ENCODE measurements at places on chromosomes 1 and 21.
A peak's percentile ranks its signal among the peaks of the same experiment; 100 is the strongest.

DNA sequence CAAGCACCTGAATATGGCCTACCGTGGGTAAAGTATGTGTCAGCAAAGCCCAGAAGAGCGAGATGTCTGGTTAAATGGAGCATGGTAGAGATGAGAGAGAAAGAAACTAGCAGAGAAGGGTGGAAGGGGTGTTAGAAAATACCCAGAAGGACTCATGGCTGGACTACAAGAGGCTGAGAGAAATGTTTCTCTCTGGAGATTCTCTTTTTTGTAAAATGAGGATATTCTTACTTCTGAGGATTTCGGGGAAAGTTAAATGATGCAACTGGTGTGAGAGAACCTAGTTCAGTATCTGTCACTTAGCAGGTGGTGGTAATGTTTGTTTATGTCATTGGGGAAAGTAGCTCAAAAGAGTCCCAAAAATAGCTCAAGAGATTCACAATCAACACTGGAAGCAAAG is 7.2 kb upstream of the EPS15 start:
- no peak for DNase-seq

- peak; percentile 19 for DNase-seq
Observed at GRCh38 chr1:166307261-166308188, 140.7 kb upstream of the FAM78B start.

GRCh38 chr1:35507947-35508346 is 49.3 kb downstream of the KIAA0319L start:
- no peak for DNase-seq

GRCh38 chr1:8025061-8025670 is 943 bp downstream of the ERRFI1 start:
- DNase-seq, result peak; percentile 20

DNA sequence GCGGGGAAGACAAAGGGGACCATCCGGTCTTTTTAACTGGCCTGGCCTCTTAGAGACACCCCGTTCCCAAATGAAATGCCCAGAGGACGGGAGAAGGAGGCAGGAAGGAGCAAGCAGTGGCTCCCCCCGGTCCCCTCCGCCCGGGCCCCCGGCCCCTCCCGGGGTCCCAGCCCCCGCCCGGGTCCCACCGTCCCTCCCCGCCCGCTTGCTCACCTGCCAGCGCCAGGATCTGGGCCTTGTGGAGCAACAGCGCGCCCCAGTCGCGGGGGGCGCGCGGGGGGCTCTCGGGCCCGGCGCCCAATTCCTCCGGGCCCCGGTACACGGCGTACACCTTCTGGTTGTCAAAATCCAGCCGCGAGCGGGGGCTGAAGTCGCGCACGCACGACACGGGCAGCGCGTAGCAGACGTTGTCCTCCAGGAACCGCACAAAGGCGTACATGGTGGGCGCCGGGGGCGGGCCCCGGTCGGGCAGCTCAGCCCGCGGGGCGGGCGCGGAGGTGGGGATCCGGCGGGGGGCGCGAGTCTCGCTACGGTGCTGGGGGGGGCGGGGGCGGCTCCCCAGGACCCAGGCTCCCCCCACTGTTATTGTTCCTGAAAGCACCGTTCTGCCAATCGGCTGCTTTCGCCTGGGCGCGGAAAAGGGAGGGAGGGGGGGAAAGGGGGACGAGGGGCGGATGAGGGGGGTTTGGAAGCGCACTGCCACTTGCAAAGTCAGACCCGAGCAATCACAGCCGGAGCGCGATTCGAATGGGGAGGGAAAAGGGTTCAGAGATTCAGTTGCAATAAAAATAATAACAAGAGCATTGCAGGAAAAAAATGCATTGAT is at the start of gene BEND5:
Gene BEND5, minus strand, starts transcription at position 499 of the 826 bp plus-strand sequence. Its CDS starts 60 bp downstream, at position 439.
- peak; percentile 86 for DNase-seq

DNA sequence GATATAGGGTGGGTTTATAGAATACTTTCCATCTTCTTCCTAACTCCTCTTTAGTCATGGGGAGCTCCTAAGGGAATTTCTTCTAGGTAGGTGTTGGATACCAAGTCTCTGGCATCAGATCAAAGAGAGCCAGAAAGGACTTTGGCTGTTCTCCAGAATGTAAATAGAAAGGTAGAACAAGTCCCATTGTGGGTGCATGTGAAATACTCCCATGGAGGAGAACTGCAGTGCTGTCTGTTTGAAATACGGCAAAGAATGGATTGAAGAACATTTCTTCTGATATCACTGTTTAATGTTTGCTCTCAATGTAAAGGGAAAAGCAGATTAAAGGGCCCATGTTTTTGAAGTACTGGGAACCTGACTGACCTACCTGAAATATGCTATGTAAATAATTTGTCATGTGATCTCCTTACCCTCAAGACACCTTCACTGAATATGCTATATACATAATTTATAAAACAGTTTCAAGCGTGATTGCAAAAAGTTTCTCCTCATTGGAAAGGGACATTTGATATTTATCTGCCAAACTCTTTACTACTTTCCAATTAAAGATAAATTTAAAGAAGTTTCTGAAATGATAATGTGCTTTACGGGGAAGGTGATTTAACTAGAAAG is 65.9 kb downstream of the LAMC1 start:
- DNase-seq, result peak; percentile 84

DNA sequence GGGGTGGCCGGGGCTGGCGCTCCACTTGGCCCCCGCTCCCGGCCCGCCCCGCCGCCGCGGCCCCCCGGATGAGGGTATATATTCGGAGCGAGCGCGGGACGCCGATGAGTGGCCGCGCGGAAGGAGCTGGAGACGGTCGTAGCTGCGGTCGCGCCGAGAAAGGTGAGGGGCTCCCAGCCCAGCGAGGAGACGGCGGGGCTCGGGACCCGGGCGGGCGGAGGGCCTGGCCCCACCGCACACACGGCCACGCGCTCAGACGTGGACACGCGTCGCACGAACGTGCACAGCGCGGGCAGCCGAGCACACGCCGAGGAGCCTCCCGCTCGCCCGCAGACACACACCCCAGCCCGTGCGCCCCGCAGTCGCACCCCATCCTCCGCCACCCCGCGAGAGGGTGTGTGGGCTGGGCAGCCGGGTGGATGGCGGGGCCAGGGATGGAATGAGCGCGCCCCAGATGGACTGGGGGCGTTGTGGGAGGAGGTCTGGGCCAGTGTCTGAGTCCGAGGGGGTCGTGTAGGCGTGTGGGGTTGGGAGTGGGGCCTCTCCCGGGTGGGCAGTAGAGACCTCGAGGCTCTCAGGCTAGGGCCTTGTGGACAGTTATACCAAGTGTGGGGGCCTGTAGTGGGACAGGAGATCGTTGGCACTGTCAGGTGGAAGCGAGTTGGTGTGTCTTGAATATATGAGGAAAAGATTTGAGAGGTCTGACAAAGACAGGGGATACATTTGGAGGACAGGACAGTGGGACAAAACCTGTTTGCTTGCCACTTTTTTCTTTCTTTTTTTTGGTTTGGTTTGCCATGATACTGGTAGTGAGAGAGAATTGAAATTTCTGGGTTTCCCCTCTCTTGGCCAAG is at the start of gene UAP1:
Gene UAP1, plus strand, starts transcription at position 107 of the 854 bp plus-strand sequence. CDS start 4,347 bp downstream, outside the sequence.
- no peak for DNase-seq

GRCh38 chr1:85576266-85576641 is 4.3 kb upstream of the CCN1 start:
- peak; percentile 7 for DNase-seq

- no peak for DNase-seq
Observed at GRCh38 chr1:162956922-162957321, 95.9 kb upstream of the CCDC190 start.

DNA sequence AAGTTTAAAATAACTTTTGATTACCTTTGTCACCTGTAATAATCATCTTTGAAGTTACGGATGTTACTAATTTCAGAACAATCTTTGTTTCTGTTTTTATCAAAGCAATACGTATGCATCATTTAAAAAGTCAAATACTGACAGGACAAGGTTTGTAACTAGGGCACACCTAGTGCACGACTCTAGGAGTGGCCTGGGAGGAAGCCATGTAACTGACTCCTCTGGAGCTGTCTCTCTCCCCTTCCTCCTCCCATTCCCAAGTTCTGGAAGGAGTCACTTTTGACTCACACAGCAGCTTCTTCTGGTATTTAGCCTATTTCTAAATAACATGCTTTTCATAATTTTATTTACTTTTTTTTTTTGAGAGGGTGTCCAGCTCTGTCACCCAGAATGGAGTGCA is 11.8 kb upstream of the RAP1GAP start:
- DNase-seq, result no peak

GRCh38 chr1:199710974-199711373 is 316.5 kb upstream of the NR5A2 start:
- no peak for DNase-seq

DNA sequence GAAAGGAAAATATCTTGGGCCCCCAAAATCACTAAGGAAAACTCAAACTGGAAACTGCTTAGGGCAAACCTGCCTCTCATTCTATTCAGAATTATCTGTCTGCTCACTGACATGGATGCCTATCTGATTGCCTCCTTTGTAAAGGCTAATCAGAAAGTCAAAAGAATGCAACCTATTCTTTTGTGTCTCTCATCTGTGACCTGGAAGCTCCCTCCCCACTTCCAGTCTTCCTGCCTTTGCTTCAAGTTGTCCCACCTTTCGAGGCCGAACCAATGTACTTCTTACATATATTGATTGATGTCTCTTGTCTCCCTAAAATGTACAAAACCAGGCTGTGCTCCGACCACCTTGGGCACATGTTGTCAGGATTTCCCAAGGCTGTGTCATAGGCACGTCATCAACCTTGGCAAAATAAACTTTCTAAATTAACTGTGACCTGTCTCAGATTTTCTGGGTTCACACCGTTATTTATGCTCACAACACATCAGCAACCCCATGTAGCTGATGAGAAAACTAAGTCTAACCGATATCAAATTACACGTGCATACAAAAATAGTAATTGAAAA is 302.3 kb upstream of the NRIP1 start:
- no peak for DNase-seq

DNA sequence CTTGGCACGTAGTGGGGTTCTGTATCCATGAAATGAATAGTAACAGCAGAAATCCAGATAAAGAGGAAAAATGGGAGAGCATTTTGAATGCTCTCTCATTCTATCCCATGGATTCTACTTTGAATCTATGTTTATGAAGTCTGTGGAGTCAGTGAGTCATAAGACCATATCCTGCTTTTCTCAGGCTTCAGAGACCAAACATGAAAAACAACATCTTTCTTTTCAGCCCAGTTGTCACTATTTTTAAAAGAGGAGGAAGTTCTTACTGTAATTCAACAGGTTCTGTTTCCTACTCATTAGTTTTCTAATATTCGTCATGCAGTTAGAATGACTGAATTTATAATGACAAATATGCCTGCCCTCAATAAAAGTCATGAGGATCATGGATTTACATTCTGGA is 39.4 kb upstream of the CD55 start:
- DNase-seq, result no peak

- no peak for DNase-seq
Observed at GRCh38 chr1:44423591-44424537, 18.8 kb downstream of the RNF220 start.

GRCh38 chr1:180540697-180541594 is 17.8 kb upstream of the OVAAL start:
- DNase-seq, result peak; percentile 9

DNA sequence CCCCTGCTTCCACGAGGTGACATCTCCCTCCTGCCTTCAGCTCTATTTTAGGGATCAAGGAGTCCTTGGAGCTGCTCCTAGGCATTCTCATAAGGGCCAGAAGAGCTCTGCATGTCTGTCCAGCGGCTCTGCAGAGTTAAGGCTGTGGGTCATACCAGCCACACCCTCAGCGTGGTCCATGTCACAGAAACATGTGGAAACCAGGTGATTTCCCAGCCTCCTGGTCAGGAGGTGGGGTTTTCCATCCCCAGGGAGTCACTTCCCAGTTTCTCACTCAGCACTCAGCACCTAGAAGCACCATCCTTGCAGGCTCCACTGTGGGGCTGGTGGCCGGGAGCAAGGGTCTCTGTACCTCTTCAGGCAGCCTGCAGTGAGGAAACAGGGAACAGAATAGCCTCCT is 1.4 kb upstream of the TNFRSF1B start:
- no peak for DNase-seq
